Dermis microvascular lymphatic vessel endothelial cell (primary cell): ENCODE measurements at places on chromosomes 7 and 10.
A peak's percentile ranks its signal among the peaks of the same experiment; 100 is the strongest.

DNA sequence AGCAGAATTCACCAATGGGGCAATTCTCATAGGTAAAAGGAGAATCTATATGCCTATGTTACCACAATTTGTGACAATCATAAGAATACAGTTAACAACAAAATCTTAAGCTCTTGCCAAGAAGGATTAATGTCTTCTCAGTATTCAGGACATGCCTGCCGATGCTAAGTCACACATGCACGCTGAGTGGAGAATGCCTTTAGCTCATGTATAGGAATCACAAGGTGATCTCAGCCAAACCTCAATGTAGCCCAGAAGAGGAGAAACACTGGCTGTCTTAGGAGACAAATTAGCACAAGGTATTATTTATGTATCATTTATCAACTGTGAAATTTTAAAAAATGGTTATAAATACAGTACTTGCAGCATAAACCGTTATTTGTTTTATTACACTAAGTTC lies 2.7 kb downstream of the HTR7 start:
- DNase-seq: no peak

- DNase-seq: no peak
Observed at GRCh38 chr10:26437637-26438461, at the start of gene APBB1IP. Gene APBB1IP (plus strand): TSS chr10:26438341. CDS start chr10:26492327, 53,986 bp downstream.

GRCh38 chr10:1217661-1218060 lies 161.5 kb downstream of the WDR37 start:
- DNase-seq: no peak

DNA sequence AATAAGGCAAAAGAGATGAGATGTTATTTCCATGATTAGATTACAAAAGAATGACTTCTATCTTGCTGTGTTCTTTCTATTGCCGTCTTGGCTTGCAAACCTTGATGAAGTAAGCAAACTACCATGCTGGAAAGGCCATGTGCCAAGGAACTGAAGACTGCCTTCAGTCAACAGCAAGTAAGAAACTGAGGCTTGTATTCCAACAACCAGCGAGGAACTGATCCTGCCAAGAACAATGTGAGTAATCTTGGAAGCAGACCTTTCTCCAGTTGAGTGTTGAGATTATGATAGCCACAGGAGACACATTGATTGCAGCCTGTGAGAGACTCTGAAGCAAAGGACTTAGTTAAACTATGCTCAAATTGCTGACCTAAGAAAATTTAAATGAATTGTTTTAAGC lies 164.6 kb upstream of the GRM3 start:
- no peak for DNase-seq

GRCh38 chr10:102208311-102209035 lies 17.6 kb upstream of the ELOVL3 start:
- DNase-seq: peak; percentile 12

DNA sequence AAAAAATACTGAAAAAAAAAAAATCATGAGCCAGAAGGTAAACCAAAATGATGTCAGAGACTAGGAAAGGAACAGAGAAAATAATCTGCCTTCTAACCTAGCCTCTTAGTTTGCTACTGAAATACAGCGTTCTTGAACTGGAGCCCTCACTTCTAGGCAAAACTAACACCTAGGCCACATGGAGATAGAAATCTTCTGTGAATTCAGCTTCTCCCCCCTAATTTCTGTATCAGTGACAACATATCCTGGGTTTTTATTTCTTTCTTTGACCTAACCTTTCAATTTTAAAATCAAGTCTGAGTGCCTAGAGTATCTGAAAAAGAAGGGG lies 100.1 kb upstream of the GLCCI1 start:
- no peak for DNase-seq

DNA sequence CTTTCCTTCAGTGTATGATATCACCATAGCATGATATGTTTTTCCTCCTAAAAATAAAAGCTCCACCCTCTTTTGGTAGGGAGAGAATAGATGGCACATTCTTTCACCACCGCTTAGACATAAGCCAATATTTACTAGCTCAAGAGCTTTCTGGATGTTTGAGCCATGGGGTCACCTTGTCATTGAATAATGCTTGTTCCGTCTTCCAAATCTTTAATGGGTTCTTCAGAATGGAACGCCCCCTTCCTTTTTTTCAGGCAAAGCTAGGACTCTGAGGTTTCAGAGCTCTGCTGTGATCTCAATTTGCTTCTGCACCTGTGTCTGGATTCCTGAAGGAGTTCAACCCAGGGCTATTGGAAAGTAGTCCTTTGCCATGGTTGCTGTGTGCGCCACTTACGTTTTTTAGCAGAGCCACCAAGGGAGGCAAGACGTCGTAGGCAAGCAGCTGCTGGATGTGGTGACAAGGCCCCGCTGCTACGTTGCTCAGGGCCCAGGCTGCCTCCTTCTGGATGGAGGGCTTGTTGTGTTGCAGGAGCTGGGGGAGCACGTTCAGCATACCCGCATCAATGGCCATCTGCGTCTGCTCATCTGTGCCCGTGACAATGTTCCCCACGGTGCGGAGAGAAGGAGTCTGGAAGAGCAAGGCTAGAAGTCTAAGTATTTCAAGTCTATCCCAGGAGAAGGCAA lies 23.2 kb downstream of the KPNA7 start:
- no peak for DNase-seq

DNA sequence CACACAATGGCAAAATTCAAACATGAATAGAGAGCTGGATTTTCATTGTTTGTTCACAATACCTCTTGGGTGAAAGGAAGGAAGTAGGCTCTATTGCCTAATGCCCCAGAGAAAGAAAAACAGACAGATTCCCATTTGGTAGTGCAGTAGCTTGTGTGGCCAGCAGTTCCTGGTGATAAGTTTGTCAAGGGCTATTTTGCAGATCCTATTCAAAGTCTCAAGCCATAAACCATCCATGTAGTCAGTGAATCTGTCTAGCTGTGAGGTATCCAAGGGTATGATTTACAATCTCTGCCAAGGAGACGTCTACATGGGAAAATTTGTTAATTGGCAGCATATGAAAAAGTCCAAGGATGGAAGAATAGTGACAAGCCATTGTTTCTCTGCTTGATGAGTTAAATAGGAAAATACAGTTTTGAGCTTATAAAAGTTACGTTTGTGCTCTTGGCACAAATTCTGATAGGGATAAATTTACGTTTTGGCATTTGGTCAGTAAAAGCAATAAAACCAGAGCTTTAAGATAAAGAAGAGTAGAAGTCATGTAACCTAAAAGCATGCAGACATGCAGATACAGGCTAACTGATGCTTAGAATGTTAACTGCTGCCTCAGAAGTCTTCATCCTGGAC lies 269.1 kb downstream of the GATA3 start:
- DNase-seq: peak; percentile 48

- no peak for DNase-seq
Observed at GRCh38 chr7:47361236-47361635, 220.7 kb downstream of the TNS3 start.

DNA sequence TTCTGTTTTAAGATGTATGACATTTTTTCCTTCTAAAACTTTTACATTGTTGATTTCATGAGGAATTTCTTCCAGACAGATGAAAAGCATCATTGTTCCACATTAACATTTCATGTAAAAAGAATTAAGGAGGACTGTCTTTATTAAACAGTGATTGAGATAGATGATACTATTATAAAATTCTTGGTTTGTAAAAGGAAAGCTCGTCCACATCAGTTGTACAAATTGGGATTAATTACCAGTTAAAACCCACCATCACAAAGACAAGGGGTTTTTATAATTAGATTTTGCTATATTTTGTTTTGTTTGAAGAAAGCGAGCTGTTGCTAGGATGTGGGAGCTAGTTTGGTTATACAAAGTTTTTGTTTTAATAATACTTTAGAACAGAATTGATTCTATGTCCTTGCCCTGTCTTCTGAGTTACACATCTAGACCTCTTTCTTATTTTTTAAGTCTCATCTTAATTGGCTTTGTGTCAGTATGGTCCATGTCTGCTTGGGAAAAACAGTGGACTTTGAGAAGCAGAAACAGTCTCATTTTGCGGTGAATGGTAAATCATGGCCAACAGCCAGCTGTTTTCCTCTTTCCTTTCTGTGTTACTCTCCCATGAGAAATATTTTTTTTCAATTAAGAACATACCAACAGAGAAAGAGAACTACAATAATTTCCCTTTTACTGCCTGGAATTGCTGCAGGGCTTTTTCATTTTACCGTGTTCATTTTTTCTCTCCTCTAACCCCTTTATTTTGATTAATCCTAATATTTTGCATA lies 3.2 kb downstream of the TES start:
- peak; percentile 88 for DNase-seq
